ENCODE measurements at places on chromosomes 16 and 17.

GRCh38 chr17:79937391-79938335, 98.0 kb downstream of the TBC1D16 start:
- DNase-seq, result no peak

GRCh38 chr16:77403732-77404131, 31.1 kb downstream of the ADAMTS18 start:
- no peak for DNase-seq

- no peak for DNase-seq
Measured at GRCh38 chr16:8852534-8852933, 16.3 kb downstream of the CARHSP1 start.

DNA sequence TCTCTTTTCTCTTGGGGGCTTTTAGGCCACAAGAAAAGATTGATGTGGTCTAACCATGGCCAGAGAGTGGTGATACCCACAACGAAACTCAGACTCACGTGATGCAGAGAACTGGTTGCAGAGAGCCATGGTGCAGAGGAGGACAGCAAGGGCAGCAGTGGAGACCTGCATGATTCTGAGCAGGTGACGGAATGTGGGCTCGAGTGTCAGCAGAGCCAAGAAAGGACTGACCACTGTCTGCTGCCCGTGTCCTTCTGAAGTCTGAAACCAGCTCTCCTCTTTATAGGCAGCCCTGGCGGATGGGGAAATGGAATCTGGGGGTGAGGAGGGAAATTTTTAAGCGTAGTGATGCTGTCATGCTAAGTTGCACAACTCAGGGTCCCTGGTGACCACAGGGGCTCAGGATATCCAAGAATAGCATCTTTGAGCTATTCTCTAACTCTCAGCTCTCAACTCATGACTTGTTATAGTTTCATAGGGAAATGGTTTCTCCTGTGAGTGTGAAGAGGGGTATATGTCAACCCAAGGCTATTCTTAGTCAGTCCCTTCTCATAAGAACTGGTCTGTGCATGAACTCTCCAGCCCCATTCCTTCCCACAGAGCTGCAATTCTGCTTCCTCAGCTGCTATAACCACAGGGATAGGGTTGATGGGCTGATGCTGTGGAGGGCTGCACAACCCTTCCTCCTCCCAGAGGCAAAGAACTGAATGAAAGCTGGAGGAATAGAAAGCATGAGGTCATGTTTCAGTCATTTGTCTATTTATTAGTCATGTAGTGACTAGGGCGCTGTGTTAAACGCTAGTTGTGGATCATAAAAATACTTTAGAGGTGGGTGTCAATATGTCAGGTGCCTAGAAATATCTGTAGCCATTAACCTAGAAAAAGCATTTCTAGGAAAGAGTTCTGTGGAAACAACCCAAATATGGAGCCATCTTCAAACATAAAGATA, at the start of gene CCL3:
CCL3 (minus strand) TSS at position 256 of the 949 bp plus-strand sequence; CDS start at position 171, 85 bp downstream.
- no peak for DNase-seq

- no peak for DNase-seq
Measured at GRCh38 chr16:50279504-50279865, 13.1 kb downstream of the ADCY7 start.

DNA sequence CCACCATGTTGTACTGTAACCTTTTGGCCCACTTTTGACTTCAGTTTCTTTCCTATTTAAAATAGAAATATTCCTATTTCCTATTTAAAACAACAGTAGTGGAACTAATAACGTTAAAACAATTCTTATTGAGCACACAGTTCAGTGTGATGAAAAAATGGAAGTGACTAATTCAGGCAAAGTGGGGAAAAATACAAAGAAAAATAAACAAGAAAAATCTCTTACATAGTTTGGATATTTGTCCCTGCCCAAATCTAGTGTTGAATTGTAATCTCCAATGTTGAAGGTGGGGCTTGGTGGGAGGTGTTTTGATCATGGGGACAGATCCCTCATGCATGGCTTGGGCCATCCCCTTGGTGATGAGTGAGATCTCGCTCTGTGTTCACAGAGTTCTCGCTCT, 198.1 kb upstream of the CPHXL start:
- DNase-seq, result no peak

- no peak for DNase-seq
Measured at GRCh38 chr17:28720247-28720996, 637 bp downstream of the RPL23A start.

DNA sequence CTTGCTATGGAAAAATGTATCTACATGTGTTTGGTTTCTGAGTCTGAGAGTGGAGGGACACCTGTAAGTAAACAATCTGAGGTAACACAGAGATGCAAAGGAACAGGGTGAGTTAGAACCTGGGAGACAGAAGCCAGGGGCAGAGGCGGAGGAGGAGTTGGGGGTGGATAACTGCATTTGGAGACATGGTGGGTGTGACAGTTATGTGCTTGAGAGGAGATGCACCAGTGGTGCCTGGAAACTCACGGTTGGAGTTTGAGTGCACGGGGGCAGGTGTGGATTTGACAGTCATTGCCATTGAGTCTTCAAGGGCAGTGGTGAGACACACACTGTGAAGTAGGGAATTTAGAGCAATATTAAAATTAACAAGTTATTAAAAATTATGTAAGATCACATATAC, 6.5 kb downstream of the NUP93 start:
- no peak for DNase-seq

GRCh38 chr17:82173351-82174041, 39.1 kb downstream of the CCDC57 start:
- DNase-seq, result no peak

DNA sequence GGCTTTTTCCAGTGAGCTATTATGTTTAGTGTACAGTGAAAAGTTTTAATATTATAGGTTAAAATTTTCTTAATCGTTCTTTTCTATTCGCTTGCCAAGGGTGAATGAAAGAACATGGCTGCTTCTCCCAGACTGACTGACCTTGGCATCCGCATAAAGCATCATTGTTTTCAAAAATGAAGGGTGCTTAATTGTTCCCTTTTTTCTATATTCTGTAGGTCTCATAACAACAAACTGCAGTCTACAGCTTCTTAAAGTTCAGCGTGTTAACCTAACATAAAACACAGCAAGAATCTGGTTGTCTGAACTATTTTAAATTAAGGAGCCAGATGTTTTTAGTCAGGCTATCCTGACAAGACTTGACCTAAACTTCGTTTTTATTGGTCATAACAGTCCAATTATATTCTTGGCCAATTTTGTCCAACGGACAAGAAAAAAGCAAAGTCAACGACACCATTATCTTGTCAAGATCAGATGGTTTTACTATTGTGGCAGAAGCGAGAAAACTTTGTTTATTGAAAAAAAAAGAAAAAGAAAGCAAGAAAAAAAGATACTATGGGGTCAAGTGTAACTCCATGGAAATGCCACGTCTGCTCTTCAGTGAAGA, 14.1 kb downstream of the C17orf58 start:
- DNase-seq, result no peak

- no peak for DNase-seq
Measured at GRCh38 chr16:28081391-28081968, 18.0 kb upstream of the GSG1L start.

GRCh38 chr16:87135246-87136030, 181.8 kb downstream of the C16orf95 start:
- DNase-seq, result no peak

DNA sequence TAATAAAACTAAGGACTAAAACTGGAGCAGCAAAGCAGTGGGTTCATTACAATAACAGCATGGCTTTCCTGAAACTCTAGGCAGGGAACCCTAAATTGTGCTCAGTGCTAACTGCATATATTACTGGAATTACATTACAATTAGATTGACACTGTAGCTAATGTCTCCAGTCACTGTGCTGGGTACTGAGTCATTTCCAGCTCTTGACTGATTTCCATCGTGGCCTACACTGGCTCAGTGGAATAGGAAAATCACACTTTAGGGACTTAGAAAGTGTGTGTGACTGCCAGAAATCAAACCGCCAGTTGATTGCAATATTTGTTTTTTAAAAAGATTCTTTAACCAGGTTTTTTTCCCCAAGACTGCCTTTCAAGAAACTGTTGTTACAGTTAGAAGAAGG, 1447.4 kb upstream of the GOT2 start:
- DNase-seq, result no peak

DNA sequence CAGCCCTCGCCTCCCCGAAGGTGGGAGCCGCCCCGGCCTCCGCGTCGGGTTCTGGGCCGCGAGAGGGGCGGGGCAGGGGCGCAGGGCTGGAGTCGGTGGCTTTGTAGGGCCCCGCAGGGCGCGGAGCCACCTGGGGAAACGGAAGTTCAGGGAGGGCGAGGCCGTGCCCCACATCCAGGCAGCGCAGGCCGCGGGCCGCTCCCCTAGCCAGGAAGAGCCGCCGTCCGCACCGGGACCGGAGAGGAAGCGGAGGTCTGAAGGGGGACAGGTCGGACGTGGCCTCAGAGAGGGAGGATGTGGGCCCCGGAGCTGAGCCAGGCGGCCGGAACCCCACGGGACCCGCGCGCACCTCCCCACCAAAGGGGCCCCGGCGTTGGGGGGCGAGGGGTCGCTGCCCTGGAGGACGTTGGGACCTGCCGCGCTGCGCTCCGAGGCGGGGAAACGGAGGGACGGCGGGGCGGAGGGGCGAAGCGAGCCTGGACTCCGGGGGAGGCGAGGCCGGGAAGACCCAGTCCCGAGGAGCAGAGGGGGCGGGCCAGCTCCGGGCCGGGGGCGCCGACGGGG, 482 bp upstream of the SLC16A3 start:
- DNase-seq, result no peak

- DNase-seq, result peak; percentile 76
Measured at GRCh38 chr17:51121620-51122472, 1.2 kb upstream of the SPAG9 start.

DNA sequence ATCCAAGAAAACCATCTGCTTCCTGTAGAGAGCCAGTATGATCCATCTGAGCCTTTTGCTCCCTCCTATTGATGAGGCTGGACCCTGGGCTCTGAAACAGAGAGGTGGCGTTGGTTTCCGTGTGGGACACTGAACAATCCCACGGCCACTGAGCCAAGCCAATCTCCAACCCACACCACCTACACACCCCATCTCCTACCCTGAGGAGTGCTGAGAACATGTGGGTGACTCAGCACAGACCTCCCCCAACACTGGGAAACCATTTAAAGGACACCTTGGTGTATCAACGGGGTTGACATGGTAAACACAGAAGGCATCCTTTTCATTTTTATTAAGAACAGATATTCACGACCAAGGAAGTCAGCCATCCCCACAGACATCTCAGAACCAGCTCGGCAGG, 332.1 kb downstream of the SLC39A11 start:
- no peak for DNase-seq

- DNase-seq, result no peak
Measured at GRCh38 chr17:7016886-7017826, 4.7 kb downstream of the RNASEK start.
